ENCODE measurements at places on chromosomes 1 and 21.

DNA sequence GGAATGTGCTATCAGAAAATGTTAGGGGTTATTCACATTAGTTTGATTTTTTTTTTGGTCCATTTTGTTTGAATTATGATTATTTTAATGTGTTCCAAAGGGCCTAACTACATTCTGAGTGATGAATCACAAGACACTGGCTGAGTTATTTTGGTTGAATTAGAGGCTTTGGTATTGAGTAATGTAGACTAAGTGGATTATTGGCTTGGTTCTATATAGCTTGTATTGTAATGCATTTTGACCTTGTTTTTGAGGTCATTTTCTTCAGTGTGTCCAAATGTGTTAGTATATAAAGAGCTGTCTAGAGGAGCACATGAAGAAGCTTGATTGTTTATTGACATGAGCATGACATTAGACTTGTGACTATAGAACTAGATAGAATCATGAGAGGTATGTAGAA is 3.4 kb downstream of the ZNF326 start:
- DNase-seq = no peak

DNA sequence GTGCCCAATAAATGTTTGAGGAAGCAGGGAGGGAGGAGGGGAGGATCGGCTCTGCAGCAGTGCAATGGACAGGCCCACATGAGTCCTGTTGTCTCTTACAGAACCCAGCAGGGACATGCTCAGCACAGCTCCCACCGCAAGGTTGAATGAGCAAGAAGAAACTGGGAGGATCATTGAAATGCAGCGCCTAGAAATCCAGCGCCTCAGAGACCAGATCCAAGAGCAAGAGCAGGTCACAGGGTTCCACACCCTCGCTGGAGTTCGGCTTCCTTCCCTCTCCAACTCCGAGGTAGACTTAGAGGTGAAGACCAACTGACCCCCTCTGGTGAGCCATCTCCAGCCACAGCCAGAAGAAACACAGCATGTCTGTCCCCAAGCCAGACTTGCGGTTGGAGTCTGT is 15.9 kb upstream of the TMEM125 start:
- no peak for DNase-seq

DNA sequence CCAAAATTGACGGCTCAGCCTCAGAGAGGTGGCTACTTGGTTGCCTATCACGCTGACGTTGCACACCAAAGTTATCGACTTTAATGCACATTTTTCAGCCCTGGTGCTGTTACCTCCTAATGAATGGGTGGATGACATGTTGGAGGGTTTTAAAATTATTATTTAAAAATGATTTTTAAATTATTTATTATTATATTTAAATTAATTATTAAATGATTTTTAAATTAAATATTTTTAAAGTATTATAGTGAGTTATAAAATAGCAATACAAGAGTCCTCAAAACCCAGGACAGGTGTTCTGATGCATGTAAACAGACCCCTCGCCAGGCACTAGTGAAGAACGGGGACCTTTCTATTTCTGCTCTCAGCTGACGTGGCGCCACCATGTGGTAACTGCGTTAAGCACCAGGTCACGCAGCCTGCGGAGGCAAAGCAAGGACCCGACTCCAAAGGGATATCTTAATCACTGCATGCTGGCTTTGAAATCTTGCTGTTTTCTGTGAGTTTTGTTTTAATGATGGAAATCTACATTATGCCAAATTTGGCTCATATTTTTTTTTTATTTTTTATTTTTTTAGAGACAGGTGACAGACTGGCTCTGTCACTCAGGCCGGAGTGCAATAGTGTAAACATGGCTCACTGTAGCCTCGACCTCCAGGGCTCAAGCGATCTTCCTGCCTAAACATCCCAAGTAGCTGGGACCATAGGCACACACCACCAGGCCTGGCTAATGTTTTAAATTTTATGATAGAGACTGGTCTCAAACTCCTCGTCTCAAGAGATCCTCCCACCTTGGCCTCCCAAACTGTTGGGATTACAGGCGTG is 22.6 kb downstream of the CASP9 start:
- DNase-seq = peak; percentile 12

DNA sequence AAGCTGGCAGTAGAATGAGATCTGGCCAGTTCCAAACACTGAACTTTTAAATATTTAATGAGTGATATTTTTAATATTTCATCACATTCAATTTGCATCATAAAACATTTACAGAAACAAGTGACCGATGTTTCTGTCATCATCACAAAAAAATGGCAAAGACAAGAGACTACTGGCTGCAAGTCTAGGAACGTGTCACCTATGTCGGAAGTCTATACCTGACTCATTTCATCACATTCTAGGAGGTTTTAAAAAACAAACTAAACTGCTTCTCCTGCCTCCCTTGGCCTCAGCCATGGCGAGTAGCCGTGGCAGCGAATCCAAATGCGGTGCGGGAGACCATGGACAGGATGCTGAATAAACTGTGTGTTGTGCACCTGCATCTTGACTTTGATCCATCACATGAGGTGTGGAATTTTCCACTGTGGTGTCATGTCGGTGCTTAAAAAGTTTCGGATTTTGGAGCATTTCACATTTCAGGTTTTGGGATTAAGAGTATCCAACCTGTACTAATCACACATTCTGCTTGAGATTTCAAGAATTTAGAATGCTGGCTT is 43.1 kb downstream of the CLSTN1 start:
- no peak for DNase-seq

GRCh38 chr1:181620183-181620582 is 136.9 kb downstream of the CACNA1E start:
- no peak for DNase-seq

GRCh38 chr1:157652859-157653493 is 47.6 kb downstream of the FCRL3 start:
- no peak for DNase-seq

DNA sequence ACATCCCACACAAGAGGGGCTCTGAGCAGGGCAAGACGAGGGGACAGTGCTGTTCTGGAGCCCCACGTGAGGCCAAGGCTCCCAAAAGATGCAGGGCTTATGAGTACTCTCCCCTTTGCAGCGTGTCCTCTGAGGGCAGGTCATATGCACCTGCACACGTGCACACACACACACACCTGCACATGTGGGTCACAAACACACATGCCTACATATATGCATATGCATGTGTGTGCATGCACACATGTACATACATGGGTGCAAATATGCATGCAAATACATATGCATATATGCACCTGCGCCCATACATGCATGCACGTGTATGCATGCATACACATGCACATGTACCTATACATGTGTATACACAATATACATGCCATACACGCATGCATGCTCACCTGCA is 197.9 kb downstream of the NPHP4 start:
- no peak for DNase-seq

GRCh38 chr1:869499-870244 is 54.1 kb upstream of the SAMD11 start:
- no peak for DNase-seq

DNA sequence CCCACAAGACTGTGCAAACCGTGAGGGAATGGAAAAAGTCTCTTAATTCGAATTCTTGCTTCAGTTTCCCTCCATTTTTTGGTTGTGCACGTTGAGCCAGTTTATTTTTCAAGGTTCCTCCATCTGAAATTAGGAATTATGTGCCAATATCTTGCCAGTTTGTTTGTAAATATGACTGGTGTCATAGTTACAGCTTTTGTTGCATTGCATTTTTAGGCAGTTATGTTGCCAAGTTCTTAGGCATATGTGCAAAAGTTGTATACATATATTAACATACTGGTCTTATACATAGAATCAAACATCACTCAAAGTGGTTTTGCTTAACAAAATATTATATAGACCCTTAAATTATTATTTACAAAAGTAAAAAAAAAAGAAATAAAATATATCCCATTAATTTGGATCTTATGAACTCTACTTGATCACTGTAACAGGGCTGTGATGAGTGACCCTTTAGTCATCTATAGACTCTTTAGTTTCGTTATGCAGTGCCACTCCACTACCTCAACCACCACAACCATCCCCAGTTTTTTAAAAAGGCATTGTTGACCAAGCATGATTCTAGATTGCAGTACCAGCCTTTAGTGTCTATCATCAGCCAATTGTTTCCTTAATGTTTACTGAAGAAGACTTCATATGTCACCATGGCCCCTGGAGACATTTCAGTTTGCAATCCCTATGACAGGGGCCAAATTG is 20.9 kb upstream of the DYNLT5 start:
- no peak for DNase-seq

- DNase-seq = no peak
Observed at GRCh38 chr1:42414551-42415496, 34.2 kb downstream of the RIMKLA start.

GRCh38 chr21:27804515-27804914 is 837.6 kb upstream of the ADAMTS5 start:
- no peak for DNase-seq

GRCh38 chr1:211705467-211706091 is 30.2 kb upstream of the NEK2 start:
- no peak for DNase-seq

DNA sequence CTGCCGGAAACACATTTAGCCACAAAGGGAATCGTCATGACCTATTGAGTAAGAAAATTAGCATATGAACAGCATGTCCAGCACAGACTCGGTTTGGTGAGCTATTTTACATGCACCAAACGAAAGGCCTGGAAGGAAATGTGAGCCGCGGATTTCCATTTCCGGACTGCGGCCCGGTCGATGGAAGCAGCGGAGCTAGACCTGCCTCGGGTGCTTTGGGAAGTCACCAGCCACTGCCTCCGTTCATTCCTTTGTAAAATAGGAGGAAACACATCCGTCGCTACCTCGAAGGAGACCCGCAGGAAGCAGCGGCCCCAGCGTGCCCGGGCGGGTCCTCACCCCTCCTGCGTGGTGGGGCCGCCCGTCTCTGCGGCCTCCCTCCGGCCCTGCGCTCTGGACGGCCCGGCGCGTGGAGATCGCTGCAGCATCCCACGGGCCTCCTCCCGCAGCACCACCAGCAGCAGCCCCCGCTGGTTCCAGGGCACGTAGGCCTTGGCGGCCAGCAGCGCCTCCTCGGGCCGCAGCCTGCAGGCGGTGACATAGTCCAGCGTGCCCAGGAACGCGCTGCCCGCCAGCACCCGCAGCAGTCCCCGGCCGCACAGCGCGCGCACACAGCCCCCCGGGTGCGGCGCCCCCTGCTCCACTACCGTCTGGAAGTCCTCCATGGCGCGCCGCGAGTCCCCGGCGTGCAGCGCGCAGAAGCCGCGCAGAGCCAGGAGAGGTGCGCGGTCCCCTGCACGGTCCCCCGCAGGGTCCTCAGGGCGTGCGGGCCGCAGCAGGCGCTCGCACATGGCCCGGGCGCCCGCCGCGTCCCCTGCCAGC is 12.1 kb downstream of the TTC34 start:
- DNase-seq = no peak

GRCh38 chr21:46153247-46154154 is 1.9 kb downstream of the FTCD start:
- DNase-seq = no peak

- no peak for DNase-seq
Observed at GRCh38 chr1:210124736-210125135, 107.9 kb upstream of the SERTAD4 start.

- no peak for DNase-seq
Observed at GRCh38 chr1:117392771-117393170, 25.5 kb downstream of the MAN1A2 start.

DNA sequence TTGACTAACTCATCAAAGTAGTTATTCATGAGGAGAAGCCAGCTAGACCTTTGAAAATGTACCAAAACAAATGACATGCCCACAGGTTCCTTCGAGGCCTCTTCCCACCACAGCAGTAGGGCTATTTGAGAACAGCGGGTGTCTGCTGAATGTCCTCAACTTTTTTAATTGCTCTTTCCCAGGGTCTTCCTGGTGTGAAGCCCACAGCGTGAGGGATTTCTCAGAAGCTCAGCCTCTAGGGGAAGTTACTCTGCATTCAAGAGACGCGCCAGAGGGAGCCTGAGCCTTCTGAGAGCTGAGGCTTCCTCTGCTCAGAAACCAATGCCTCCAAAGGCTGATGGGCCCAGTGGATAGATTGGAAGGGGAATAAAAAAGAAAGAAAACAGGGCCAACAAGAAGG is 153.6 kb downstream of the OLFM3 start:
- no peak for DNase-seq

GRCh38 chr1:168979276-168979675 is 127.2 kb upstream of the ATP1B1 start:
- no peak for DNase-seq

GRCh38 chr1:183901748-183902330 is 96.9 kb downstream of the RGL1 start:
- DNase-seq = no peak

GRCh38 chr1:193104502-193104906 is 710 bp downstream of the GLRX2 start:
- peak; percentile 22 for DNase-seq

DNA sequence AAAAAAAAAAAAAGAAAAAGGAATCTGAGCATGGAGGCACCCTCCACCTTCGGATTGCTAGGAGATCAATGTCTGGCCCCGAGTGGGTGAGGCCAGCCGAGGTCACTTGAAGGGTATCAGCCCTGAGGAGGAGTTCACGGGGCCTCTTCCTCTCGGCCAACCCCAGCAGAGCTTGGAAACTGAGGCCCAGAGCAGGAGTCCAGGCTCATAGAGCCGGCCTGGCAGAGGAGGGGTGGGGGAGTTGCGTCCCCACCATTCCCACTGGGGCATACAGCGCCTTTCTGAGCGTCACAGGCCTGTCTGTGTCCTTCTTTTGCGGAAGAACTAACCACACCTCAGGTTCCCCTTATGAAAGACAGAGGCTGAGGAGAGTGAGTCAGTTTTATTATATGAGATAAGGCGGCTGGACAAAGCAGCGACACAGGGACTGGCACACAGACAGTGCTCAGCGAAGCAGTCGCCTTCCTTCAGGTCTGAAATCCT is 17.1 kb upstream of the EPHA2 start:
- DNase-seq = no peak

DNA sequence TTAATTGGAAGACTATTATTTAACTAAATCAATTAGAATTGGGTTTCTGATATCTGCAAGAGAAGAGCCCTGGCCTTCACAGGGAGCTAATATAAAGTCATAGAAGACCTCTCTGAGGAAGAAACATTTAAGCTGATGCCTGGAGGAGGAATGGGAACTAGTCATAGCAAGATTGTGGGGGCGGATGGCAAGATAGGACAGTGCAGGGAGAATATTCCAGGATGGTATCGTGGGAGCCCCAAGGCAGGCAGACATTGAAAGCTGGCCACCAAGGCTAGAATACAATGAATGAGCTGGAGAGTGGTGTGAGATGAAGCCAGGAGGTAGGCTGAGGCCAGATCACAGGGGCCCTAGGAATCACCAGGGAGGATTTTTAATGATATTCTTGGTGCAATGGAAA is 20.8 kb upstream of the MYSM1 start:
- DNase-seq = no peak

GRCh38 chr1:96983866-96984265 is 262.3 kb downstream of the PTBP2 start:
- no peak for DNase-seq

DNA sequence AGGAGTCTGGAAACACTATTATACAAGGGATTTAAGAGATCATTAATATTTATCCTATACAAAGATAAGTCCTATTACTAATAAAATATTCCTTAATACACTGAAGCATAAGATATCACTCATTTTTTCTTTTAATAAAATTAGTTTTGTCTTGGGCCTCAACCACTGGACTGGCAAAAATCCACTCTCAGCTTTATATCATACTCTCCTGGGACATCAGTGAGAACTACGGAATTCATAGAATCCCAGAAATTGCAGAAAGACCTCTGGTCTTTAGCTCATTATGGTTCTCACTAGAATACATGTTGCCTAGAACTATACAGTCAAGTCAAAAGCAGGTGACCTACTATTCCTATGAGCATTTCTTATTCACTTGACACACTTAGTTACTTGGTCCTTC is 285.0 kb downstream of the LRRC40 start:
- DNase-seq = no peak

Measured in NCI-H524 treated with DMSO at 0.1 percent for 48 hours (cell line).